ENCODE measurements at places on chromosomes 7 and 10.

- DNase-seq = no peak
These were observed 593.1 kb downstream of the SORCS1 start for GRCh38 chr10:106571192-106571946.

- no peak for DNase-seq
These were observed 86.5 kb downstream of the ARID5B start for GRCh38 chr10:61987951-61988379.

DNA sequence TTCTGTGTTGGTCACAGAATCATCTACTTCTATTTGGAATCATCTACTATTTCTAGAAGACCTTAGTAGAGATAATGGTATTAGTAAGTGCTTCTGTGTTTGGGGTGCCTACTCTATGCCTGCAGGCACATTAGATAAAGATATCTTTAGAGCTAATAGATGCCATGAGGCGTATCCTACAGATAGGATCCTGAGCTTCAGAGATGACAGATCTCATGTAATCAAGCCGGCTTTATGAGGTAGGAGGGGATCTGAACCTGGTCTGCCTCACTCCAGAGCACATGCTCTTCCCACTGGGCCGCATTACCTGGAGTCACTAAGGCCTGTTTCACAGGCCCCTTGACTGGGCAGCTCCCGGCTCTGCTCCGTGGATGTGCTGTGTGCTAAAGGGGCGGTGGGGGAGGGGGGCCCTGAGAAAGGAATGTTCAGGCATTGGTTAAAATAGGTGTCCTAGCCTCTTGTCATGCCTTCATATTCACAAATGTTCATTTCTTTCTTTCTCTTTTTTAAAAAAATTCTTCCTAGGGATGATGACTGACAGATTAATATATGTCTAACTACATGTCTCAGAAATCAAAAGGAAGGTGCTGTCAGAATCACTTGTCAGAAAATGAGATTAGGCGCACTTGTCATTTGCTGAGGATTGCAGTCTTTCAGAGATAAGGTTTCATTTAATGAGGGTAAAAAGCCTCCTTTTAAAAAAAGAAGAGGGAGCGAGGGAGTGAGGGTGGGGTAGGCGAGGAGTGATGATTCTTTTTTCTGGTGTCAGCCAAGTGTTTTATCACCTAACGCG is 458.0 kb upstream of the GALNT17 start:
- no peak for DNase-seq

DNA sequence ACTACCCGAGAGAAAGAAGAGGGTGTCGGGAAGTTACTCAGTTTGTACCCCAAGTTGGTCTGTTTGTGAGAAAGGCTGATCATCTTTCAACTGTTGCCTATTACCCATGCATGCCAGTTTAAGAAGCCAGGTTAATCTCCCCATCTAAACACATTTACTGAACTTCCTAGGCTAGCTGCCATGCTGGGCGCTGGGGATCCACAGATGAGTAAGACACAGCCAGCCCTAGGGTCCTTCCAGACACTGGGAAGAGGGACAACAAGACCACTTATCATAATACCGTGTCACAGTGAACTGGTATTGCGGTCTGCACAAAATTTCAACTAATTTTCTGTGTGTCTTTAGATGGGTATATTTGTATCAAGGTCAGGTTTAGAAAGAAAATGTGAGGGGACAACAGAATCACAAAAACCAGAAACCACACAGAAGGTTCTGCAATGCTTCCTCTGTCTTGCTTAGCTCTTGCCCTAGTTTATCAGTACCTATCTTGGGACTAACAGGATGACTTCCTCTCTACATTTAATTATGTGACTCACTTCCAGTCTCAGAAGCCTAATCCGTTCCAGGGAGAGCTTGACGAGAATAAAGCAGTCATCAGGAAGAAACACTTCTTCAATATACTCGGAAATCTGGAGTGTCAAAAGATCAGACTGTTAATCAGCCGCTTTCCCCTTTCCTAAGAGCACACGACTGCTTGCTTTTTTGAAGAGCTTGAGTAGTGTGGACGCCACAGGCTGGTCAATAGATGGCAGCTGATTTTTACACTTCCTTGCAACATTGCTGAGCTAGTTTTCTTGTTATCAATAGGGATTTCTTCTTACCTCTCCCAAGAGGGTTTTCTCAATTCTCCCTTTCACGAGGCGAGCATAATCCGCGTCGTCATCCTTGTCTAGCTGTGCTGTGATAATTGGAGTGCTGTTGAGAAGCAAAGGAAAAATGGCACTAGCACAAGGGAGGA is 45.7 kb downstream of the POLR3A start:
- no peak for DNase-seq

DNA sequence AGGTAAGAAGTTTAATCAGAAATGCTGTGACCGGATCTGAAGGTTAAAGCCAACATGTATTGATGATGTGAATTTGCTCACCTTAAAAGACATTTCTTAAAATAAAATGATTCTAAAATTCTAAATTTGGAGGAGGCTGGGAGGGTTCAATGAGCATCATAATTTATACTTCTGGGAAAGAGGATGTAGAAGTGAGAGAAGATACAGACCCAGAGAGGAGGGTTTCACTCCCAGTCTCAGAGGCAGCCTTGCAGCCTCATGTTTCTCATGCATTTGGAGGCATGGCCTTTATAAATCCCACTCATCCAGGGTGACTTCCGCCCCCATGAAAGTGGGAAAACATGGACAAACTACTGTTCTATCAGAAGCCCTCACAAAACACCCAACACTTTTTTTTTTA is 305.6 kb upstream of the PITRM1 start:
- no peak for DNase-seq

- DNase-seq = no peak
These were observed 275.7 kb upstream of the FZD1 start for GRCh38 chr7:90988516-90988915.

GRCh38 chr7:80324032-80324431 is 187.8 kb downstream of the GNAT3 start:
- no peak for DNase-seq

DNA sequence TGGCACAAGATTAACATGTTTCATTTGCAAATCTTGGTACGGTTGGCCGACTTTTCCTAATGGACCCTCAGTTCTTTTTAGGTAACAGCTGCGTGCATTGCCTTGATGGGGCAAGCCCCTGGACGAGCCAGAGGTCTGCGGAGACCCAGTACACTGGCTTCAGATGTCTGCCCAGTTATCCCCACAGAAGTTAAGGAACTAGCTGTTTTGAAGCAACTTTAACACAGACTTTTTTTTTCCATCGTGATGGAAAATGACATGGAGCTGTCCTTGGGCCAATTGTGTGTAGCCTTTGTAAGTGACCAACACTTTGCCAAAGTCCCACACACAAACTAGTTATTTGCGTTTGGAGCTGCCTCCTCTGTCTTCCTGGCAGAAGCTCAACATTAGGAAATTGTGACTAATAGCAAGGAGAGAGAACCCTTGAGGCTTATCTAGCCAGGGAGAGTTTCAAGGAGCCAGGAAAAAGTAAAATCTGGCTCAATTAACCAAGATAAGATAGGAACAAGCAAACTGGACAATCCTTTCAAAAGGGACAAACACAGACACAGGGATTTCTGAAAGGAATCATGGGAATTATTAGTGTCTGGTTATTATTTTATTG is 99.6 kb upstream of the BMPER start:
- no peak for DNase-seq

DNA sequence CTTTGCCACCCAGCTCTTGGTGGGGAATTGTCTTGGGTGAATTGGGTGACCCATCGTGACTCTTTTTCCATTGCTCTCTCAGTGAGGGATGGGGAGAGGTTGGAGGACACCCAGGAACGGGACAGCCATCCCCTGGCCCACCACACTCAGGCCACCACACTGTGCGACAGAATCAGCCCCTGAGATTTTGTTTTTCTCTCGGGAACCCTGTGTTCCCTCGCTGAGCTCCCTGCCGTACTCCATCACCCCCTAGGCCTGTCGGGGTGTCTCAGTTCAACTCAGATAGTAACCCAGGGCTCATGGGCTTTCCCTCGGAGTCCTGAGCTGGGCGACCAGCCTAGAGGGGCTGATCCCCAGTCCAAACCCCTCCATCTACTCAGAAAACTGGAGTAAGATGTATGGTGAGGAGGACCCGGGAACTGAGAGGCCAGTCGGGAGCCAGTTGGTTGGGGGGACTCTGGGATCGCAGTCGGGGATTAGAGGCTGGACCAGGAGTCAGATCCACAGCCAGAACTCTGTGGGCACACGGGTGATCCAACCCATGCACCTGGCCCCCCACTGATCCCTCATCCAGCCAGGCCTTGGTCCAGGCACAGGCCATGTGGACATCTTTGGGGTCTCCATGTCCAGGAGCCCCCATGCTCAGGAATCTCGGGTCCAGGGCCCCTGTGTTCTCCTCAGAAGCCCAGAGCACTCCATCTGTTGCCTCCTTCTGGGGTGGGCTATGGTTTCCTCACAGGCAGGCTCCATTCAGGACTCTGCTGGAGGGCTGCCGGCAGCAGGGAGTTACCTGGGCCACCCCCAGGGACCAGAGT is 9.3 kb downstream of the CRYGN start:
- DNase-seq = no peak

GRCh38 chr10:13743101-13743693 is 156.4 kb downstream of the PRPF18 start:
- DNase-seq = no peak
